ENCODE measurements at places on chromosomes 1 and 21. TPM values are rescaled to one million over a fixed set of nuclear protein-coding genes. Genes with fewer than 3 reads are reported as not detected.
A peak's percentile ranks its signal among the peaks of the same experiment; 100 is the strongest.

The KRTAP24-1 gene
- not detected for polyA plus RNA-seq

- no peak for DNase-seq
- H3K27me3 ChIP-seq: no peaks in the 10 kb centered on the region
- no peak overlapping the region for H3K4me3 ChIP-seq
- no peak overlapping the region for H3K27ac ChIP-seq
- peaks cover 5% of the 10 kb centered on the region for H3K4me1 ChIP-seq
- H3K36me3 ChIP-seq: no peaks in the 10 kb centered on the region
These were observed 4.7 kb upstream of the TSNAX start for GRCh38 chr1:231523816-231524215.

DNA sequence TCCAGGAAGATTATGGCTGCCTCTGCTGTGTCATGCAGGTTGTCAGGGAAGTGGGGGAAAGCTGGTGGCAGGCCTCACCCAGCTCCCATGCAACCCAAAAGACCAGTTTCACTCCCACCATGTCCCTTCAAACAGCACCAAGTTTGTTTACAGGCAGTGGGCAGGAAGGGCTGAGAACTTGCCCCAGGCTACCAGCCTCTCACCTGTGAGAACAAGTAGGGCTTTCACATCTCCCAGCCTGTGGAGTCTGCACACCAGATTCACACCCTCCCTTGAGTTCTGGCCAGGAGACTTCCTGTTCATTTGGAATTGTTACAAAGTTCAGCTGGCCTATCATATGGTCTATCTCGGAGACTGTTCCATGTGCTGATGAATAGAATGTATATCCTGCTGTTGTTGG lies 27.8 kb downstream of the RPAP2 start:
- H3K4me3 ChIP-seq: no peak overlapping the region
- H3K27me3 ChIP-seq: no peaks in the 10 kb centered on the region
- no peak for DNase-seq
- no peak overlapping the region for H3K27ac ChIP-seq
- no peaks in the 10 kb centered on the region for H3K4me1 ChIP-seq

DNA sequence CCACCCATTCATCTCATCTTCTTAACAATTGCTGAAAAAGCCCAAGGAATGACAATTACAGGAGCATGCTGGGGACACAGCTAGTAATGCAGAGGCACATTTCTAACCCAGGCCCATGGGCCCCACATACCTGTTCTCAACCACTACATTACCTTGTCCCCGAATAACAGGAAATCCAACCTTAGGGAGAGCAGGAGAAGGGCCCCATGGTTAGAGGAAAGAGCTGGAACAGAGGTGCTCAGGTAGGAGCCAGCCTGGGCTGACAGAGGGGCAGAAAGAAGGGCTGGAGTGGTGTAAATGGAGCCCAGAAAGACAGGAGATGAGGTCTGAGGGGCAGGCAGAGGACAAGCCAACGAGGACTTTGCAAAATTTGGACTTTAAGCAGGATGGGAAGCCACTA lies 11.4 kb upstream of the S100A8 start:
- no peaks in the 10 kb centered on the region for H3K4me1 ChIP-seq
- no peaks in the 10 kb centered on the region for H3K27me3 ChIP-seq
- no peak overlapping the region for H3K27ac ChIP-seq

GRCh38 chr1:2151252-2151651 lies 43.3 kb downstream of the FAAP20 start:
- no peak for DNase-seq
- H3K4me3 ChIP-seq: no peak overlapping the region
- H3K27me3 ChIP-seq: no peaks in the 10 kb centered on the region
- no peaks in the 10 kb centered on the region for H3K4me1 ChIP-seq
- no peak overlapping the region for H3K27ac ChIP-seq

DNA sequence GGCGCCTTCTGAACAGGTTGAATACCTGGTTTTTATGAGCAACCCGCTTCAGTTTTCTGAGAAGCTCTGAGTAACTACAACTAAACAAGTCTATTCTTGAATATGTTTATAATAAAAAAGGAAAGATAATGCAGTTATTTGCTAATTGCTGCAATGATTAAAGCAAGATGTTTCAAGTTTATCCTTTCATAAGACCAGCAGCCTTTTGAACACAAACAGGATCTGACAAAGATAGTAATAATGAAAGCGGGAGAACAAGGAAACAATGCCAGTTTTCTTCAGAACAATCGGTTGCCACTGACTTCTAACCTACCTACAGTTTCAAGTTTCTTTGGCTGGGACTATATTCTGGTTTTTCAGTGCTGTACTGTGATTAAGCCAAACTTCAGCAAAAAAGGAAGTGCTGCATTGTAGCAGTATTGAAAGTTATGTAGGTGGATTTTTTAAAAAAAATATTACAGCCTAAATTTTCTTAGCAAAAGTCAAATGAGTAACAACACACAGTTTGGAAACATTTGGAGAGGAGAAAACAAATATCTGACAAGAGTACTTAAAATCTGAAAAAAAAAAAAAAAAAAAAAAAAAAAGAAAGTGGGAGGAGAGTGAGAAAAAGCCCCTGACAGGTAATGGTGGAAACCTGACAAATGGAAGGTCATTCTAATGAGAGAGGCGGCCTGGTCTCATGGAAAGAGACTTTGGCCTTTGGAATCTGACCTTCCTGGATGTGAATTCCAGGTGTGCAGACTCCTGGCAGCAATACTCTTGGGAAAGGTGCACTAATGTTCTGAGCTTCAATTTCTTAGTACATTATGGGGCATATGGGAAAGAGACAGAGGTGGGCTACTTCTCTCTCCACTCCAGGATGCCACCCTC lies 11.4 kb downstream of the KCNJ15 start:
- no peaks in the 10 kb centered on the region for H3K27me3 ChIP-seq
- no peaks in the 10 kb centered on the region for H3K36me3 ChIP-seq
- DNase-seq: peak; percentile 68
- peaks cover 40% of the 10 kb centered on the region for H3K4me1 ChIP-seq
- H3K4me3 ChIP-seq: 0 out of 2 replicates have a peak overlapping the region, but pooled peaks have one; percentile 32

DNA sequence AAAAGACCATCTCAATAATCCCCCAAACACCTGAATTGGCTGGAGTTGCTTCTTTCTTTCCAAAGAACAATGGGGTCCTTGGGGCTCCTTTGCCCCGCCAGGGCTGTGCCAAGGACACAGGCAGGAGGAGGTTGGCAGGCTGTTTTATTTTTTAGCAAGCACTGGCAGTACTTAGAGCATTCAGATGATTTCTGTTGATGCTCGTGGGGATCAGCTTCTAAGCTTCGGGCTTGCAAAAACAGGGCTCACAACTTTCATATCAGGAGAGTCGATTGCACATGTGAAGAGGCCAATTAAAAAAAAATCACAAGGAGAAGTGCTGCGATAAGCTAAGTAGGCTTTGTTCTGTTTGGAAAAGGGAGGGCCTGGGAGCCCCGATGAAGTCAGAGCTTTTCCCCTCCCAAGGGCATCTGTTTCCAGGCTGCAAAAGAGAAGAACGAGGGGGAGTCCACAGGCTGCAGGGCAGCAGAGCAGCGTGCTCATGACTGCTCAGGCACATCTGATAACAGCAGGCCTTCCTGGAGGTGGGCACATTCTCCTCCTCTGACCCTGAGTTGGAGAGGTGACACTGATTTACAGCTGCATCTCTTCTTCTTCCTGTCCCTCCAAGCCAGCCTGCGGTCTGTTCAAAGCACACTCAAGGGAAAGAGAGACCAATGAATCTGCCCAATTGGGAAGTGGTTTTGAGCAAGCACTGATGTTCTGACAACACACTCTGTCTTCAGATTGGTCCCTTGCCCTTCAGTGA lies 27.3 kb upstream of the BCAR3 start:
- DNase-seq: no peak
- H3K27ac ChIP-seq: peak overlapping the region; percentile 69
- peaks cover 61% of the 10 kb centered on the region for H3K4me1 ChIP-seq
- H3K4me3 ChIP-seq: peak overlapping the region; percentile 23
- no peaks in the 10 kb centered on the region for H3K27me3 ChIP-seq

Measured in GM12878 (cell line).